ENCODE measurements at places on chromosomes 3 and 15.
A peak's percentile ranks its signal among the peaks of the same experiment; 100 is the strongest.

DNA sequence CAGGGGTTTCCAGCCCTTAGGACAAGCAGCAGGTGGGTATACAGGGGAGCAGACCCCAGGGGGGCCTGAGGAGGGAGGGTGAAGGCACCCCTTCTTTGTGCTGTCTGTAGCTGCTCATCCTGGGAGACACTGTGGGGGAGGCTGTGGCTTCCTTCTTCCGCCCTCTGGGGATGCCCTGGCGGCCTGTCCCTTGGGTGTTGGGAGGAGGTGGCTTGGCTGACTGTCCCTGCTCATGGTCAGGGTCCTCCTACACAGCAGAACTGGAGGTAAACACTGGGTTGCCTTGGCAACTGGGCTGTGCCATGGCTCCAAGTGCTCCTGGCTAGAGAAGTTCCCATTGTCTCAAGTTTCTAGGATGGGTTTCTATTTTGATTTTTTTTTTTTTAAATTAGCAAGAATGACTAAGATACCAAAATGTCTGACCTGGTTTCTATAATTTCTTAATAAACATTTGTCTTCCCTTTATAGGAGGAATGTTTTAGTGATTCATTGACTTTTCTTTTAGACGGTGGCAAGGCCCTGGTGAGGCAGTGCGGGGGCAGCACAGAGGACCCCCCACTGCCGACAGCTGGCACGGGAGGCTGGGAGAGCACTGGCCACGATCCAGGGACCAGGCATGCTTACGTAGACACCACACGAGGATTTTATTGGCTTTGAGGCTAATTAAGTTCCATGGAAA is 12.4 kb downstream of the KLF13 start:
- no peak for DNase-seq

GRCh38 chr15:57751177-57751800 is 44.8 kb downstream of the POLR2M start:
- DNase-seq, result no peak

GRCh38 chr15:89118481-89118989 is 30.3 kb downstream of the ABHD2 start:
- DNase-seq, result no peak

- no peak for DNase-seq
Observed at GRCh38 chr15:56199038-56199437, 44.6 kb downstream of the RFX7 start.

DNA sequence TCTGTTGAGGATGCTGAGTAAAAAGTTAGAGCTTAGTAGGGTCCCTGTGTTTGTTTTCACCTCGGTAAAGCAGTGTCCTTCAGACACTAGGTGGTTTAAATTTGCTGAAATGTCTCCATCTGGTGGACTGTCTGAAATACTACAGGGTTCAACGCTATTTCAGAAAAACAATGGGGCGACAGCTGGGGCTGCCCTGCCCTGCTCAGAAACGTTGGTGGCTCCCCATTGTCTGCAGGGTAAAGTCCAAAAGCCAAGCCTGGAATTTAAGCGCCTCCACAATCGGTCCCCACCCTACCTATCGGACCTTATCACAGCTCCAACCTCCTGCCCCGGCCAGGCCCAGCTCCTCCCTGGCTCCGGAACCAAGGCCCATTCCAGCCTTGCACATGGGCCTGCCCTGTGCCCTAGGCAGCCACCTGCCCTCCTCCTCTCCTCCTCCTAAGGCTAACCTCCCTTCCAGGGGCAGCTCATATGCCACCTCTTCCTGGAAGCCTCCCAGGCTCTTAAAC is 4.3 kb upstream of the TSEN2 start:
- DNase-seq, result peak; percentile 33

GRCh38 chr15:62035256-62035924 is 24.9 kb downstream of the VPS13C start:
- DNase-seq, result no peak

DNA sequence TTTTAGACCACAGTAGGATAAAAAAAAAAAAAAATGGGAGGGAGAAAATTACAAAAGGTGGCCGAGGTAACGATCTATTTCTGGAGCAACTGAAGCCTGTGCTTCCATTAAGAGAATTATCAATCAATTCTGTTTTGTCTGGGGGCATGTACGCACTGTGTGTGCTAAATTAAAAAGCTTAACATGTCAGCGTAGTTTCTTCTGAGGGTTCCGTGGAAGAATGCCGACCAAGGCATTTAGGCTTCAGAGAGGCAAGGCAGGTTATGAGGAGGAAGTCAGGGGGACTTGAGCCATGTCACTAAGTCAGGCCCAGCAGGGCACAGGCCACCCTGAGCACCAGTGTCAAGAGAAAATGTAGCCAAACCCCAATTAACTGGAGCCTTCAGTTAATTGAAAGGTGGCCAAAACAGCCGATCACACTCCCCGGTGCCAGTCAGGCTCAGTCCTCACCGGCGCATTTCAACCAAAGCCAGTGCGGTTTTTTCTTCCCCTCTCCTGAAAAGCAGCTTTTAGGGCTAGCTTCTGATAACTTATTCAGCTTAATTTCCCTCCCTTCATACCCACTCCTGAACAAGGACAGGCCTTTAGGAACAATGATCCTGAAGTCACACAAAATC is 113.9 kb downstream of the MEGF11 start:
- DNase-seq, result no peak

DNA sequence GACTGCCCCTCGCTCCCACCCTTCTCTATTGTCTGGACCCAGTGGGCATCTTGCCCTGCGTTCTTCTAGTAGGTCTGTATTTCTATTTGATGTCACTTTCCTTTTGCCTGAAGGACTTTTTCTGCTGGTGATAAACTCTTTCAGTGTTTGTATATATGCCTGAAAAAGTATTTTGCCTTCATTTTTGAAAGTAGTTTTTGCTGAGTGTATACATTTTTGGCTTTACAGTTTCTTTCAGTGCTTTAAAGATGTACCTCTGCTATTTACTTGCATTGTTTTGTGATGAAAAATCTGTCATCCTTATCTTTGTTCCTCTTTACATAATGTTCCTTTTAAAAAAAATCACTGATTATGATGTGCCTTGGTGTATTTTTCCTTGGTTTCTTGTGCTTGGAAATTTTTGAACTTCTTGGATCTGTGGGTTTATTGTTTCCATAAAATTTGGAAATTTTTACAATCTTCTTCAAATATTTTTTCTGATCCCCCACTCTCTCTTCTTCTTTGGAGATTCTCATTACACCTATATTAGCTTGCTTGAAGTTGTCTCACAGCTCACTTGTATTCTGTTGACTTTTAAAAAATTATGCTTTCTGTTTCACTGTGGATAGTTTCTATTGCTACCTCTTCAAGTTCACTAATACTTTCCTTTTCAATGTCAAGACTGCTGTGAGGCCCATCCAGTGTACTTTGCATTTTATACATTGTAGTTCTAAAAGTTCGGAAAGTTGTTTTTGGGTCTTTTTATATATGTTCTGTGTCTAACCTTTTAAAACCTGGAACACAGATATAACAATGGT is 67.8 kb downstream of the RGMA start:
- no peak for DNase-seq

DNA sequence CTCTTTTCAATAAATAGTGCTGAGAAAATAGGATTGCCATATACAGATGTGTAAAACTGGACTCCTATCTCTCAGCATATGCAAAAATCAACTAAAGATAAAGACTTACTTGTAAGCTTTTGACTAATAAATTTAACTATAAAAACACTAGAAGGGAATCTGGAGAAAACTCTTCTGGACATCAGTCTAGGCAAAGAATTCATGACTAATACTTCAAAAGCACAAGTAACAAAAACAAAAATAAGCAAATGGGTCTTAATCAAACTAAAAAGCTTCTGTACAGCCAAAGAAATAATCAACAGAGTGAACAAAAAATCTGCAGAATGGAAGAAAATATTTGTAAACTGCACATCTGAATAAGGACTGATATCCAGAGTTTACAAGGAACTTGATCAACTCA is 1122.2 kb downstream of the TBL1XR1 start:
- no peak for DNase-seq

GRCh38 chr3:64253689-64254088 is 28.4 kb upstream of the PRICKLE2 start:
- no peak for DNase-seq

DNA sequence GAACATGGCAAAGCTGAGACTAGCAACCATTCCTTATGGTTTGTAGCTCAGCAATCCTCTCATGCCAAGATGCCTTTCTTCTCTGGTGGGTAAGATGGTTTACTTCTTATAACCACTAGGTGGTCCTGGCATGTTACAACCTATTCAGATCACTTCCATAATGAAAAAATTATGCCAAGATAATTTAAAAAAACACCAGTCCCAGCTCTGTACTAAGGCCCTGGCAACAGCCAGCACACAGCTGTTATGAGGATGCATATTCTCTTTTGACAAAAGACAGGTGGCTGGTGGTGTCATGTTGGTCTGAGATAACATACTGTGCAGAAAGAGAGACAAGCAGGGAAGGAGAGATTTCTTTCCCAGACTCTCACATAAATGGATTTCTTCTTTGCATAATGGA is 65.7 kb upstream of the FRMD4B start:
- DNase-seq, result no peak

DNA sequence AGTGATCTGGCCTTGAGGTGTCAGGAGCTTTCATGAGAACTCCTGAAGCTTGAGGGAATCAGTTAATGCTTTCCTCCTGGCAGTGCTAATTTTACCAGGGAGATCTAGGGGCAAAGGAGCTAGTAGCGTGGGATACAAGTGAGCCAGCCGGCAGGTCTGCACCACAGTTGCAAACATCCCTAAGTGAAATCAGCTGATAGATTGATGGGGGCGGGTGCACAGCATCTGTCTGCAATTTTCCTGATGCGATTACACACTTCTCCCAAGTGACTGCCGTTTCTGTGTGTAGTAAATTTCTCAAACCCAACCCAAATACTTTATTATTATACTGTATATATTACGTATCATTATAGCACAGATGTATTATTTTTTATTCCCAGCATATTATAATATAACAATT is 304.5 kb downstream of the AGBL1 start:
- DNase-seq, result no peak

DNA sequence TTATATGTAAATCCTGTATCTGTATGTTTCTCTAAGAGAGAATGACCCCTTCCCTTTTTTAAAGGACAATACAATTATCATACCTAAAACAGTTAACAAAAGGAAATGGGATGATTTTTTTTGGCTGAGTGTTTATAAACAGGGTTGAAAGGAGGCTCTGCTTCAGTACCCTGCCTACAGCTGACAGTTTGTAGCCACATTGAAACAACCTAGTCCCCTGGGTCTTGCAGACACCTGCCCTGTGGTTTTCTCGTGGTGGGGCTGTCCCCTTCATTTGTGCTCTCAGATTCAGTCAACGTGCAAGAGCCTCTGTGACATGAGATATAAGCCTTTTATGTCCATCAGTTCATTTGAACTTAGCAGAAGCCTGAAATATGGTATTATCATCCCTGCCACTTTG is 2.3 kb upstream of the HMCES start:
- no peak for DNase-seq

DNA sequence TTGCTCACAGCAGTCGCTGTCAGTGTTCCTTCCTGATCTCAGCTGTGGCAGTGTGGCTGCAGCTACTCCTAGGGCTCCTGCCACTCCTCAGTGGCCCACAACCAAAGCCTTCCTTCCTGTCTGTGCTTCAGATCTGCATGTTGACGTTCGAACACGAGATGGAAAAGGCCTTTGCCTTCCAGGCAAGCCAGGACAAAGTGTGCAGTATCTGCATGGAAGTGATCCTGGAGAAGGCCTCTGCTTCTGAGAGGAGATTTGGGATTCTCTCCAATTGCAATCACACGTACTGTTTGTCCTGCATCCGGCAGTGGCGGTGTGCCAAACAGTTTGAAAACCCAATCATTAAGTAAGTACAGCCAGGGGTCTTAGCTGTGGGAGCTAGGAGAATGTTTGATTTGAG is 17.8 kb downstream of the MKRN2 start:
- DNase-seq, result no peak

GRCh38 chr15:72227192-72227586 is 3.8 kb downstream of the PKM start:
- DNase-seq, result no peak

DNA sequence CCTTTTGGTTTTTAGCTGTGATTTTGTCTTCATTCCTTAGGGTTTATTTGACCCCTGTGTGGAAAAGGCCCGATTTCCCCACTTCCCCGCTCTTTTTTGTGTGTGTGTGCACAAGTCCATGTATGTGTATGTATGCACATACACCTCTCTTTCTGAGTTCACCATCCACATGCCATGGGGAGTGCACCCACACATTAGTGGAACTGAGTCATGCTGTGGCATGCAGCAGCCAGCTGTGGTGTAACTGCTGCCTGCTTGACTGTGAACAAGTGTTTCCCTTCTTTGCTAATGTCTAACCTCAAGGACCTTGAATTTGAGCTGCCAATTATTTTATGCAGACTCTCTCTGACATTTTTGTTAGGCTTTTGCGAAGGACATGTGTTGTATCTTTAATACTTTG is 434.9 kb upstream of the TPM1 start:
- no peak for DNase-seq

- no peak for DNase-seq
Observed at GRCh38 chr15:80474224-80475215, 70.3 kb downstream of the ARNT2 start.

DNA sequence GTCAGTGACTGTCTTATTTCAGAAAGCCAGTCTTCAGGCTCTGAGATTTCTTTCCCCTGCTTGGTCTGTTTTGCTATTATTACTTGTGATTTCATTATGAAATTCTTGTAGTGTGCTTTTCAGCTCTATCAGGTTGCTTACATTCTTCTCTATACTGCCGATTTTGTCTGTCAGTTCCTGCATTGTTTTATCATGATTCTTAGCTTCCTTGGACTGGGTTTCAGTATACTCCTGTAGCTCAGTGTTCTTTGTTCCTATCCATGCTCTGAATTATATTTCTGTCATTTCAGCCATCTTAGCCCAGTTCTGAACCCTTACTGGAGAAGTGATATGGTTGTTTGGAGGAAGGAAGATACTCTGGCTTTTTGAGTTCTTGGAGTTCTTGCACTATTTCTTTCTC is 40.5 kb downstream of the CEP63 start:
- no peak for DNase-seq

GRCh38 chr3:40317061-40317855 is 7.8 kb downstream of the EIF1B start:
- DNase-seq, result peak; percentile 35

- DNase-seq, result no peak
Observed at GRCh38 chr3:145448436-145448835, 712.5 kb downstream of the PLOD2 start.

- peak; percentile 10 for DNase-seq
Observed at GRCh38 chr3:118936811-118937210, 97.8 kb downstream of the IGSF11 start.

DNA sequence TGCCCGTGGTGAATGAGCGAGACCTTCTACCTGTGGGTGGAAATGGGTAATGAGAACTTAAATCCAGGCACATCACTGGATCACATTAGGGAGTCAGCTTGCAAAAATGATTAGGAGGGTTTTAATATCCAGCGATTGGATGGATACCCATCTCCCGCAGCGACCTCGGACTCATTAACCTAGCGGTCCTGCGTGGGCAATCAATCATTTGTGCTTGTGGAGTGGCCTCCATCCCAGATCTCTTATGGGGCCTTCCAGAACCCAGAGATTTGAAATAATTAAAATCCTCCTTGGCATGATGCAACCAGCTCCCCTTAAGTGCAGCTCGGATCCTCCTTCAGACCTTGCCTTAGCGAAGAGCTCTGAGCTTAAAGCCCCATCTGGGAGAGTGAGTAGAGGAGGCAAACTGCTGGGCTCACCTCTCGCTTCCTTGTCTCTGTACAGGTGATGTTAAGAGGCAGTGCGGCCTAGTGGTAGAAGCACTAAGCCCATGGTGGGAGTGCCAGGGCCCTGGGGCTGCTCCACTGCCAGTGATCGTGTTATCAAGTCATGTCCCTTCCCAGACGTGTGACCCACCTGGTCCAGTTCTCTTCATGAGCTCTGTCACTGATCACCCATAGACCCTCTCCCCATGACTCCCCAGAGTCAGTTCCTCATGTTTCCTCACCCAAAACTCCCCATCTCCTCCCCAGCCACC is 285.2 kb upstream of the TLE3 start:
- no peak for DNase-seq

Data from WERI-Rb-1 (cell line).